ENCODE measurements at places on chromosomes 13 and 19. TPM values are rescaled to one million over a fixed set of nuclear protein-coding genes. Genes with fewer than 3 reads are reported as not detected.

The ZNF793 gene
- total RNA-seq: 4.2 TPM

The ZNF780A gene
- total RNA-seq: 9.5 TPM

DNA sequence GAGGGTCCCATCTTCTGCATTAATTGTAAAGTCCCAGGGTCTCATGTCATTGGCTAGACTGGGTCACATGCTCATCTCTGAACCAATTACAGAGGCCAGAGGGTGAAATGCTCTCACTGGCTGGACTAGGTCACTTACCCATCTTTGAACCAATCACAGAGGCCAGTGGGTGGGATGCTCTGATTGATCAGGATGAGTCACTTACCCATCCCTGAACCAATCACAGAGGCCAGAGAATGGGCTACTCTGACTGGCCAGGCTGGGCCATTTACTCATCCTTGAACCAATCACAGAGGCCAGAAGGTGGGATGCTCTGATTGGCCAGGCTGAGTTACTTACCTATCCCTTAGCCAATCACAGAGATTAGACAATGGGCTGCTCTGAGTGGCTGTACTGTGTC is 5.3 kb downstream of the MISP start:
- DNase-seq: no peak

- no peak for DNase-seq
Observed at GRCh38 chr13:75356421-75356820, 125.5 kb downstream of the TBC1D4 start.

- DNase-seq: no peak
Observed at GRCh38 chr19:41529484-41530183, 46.3 kb upstream of the CEACAM21 start.

GRCh38 chr19:31572102-31572975 is 223.1 kb upstream of the TSHZ3 start:
- no peak for DNase-seq

DNA sequence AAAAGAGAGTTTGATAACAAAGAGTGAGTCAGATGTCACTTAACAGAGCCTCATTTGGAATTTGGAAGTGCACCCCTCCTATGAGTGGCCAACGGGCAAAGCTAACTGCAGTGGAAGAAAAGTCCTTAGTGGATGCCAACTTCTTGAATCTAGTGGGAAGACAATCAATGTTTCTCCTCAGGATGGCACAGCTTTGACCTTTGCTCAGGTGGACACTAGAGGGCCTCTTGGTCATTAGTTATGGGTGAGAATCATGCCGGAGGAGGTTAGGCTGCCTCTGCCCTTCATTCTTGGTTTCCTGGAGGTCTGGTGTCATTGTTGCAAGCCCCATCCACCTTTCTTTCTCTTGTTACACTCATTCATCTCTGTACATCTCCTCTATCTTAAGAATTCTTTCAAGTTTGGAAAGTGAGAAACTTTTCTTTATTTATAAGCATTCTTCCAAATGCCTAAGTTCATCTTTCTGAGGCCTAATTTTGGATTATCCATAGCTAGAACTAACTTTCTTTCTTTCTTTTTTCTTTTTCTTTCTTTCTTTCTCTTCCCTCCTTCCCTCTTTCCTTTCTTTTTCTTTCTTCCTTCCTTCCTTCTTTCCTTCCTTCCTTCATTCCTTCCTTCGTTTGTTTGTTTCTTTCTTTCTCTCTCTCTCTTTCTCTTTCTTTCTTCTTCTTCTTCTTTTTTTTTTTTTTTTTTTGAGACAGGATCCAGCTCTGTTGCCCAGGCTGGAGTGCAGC is 327.2 kb upstream of the TSHZ3 start:
- no peak for DNase-seq
